ENCODE measurements at places on chromosomes 4 and X. TPM values are rescaled to one million over a fixed set of nuclear protein-coding genes. Genes with fewer than 3 reads are reported as not detected.

GRCh38 chrX:131365766-131366165, 76.7 kb upstream of the IGSF1 start:
- no peak overlapping the region for H3K27ac ChIP-seq
- no peaks in the 10 kb centered on the region for H3K36me3 ChIP-seq
- no peaks in the 10 kb centered on the region for H3K27me3 ChIP-seq
- H3K4me1 ChIP-seq = no peaks in the 10 kb centered on the region
- no peak overlapping the region for H3K4me3 ChIP-seq
- DNase-seq = no peak

DNA sequence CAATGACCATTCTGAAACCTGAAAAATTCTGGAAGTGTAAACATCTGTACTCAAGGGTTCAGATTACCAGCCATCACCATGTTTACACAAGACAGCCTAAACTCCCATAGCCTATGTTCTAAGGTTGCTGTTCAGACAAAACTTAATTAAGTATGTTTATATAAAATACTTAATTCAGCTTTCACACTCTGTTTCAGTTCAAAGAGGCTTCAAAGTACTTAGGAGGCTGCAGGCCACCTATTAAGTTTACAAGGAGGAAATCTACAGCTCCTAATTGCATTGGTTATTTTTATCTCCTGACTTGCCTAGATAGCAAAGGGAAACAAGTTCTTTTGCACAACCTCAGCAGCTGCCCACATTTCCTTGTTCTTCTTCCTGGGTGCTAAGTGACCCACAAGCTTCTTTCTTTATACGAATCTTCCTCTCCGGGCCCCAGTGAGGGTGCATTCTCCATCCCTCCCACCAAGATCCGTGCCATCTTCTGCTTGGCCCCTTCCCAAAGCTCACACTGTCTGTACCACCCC, 2.0 kb downstream of the GAK start:
- H3K27me3 ChIP-seq = no peaks in the 10 kb centered on the region
- H3K4me3 ChIP-seq = no peak overlapping the region
- H3K4me1 ChIP-seq = peaks cover 29% of the 10 kb centered on the region

GRCh38 chrX:37867536-37868153, 20.3 kb upstream of the DYNLT3 start:
- no peak for DNase-seq
- no peaks in the 10 kb centered on the region for H3K4me1 ChIP-seq
- no peak overlapping the region for H3K4me3 ChIP-seq
- no peaks in the 10 kb centered on the region for H3K27me3 ChIP-seq

- H3K4me1 ChIP-seq = no peaks in the 10 kb centered on the region
- H3K27ac ChIP-seq = no peak overlapping the region
- DNase-seq = no peak
These were observed 90.4 kb upstream of the CITED1 start for GRCh38 chrX:72396117-72396516.

DNA sequence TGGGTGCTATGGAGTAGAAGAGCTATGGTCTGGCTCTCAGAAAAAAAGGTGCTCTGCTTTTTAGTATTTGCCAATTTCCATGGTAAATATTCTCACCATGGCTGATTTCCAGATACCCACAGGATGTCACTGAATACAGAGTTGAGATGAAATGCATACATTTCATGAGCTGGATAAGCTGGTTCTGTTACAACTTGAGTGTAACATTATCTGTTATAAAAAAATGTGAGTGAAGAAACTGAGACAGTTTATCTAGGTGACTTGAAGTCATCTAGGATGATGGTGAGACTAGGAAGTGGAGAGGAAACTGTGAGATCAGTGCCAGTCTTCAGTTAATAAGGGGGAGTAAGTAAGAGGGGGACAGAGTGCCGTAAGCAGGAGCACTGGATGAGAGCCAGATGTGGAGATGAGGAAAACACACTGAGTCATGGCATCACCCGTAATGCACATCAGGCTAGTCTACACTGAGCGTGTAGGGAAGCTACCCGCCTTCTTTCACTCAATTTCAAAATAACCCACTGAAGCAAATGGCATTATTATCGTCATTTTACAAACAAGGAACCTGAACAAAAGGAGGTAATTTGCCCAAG, 5.0 kb downstream of the HPSE start:
- DNase-seq = no peak
- H3K36me3 ChIP-seq = no peaks in the 10 kb centered on the region
- no peak overlapping the region for H3K4me3 ChIP-seq
- no peaks in the 10 kb centered on the region for H3K27me3 ChIP-seq

DNA sequence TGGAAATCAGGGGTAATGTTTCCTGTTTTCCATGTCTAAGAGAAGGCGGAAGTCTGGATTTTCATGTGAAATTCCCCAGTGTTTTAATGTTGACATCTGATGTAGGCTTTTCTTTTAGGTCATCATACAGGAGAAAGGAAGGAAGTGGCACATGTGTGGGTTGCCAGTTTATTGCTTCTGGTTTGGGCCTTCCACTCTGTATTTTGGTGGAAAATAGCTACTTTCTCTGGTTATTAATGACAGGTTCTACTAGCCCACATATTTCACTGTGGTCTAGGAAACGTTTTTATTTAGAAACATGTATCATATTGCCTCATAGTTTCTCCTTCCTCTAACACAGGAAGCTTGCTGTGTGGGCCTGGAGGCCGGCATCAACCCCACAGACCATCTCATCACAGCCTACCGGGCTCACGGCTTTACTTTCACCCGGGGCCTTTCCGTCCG, 7.2 kb downstream of the PDHA1 start:
- no peak for DNase-seq
- no peaks in the 10 kb centered on the region for H3K27me3 ChIP-seq
- no peak overlapping the region for H3K27ac ChIP-seq
- H3K4me1 ChIP-seq = peaks cover 15% of the 10 kb centered on the region

DNA sequence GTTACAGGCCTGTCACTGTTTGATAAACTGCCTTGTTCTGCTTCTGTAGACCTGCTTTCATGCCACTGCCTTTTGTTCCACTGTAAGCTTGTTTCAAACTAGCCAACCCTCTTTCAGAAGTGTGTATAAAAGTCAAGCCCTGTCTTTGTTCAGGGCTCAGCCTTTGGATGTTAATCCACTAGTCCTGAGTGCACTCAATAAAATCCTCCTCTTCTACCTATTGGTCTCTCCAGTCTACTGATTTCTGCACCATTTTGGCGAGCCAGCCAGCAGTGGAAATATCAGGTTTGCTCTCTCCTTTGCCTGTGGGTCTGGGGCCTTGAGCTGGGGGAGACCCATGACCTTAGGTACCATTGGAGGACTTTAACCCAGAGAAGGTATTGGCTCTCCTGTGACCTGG, 901.6 kb upstream of the NDST4 start:
- H3K4me1 ChIP-seq = no peaks in the 10 kb centered on the region
- H3K4me3 ChIP-seq = peak overlapping the region; percentile 29
- DNase-seq = no peak
- H3K27me3 ChIP-seq = no peaks in the 10 kb centered on the region

- no peaks in the 10 kb centered on the region for H3K27me3 ChIP-seq
- no peak overlapping the region for H3K27ac ChIP-seq
- no peak for DNase-seq
- no peaks in the 10 kb centered on the region for H3K36me3 ChIP-seq
- H3K4me1 ChIP-seq = no peaks in the 10 kb centered on the region
These were observed 1207.4 kb downstream of the ADGRL3 start for GRCh38 chr4:62407534-62407933.

DNA sequence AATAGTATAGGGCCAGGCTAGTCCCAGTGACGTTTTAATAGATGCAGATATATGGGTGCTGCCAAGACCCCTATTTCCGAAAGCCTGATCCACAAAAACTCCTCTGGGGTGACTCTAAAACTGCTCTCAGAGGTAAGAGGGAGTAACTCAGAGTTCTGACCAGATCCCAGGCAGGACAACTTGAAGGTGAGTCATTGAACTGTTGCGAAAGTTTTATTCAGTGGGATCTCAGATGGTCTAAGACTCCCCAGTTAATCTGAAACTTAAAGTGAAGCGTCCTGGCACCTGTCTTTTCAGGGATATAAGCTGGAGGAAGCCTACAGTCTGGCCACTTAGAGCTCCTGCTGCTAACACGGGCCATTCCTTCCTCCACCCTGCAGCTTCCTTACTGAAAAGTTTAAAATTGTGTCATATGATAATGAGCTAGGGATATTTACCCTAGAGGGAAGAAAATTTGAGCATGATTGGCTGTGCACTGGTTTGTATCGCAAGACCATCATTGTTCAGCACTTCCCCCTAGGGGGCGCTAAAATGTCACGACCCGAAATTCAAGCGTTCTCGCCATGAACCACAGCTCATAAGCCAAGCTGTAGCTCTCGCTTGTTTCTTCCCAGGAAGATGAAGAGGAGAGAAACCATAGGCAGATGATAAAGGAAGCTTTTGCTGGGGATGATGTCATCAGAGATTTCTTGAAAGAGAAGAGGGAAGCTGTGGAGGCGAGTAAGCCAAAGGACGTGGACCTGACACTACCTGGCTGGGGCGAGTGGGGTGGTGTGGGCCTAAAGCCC, 19.5 kb downstream of the UTP14A start:
- H3K4me1 ChIP-seq = no peaks in the 10 kb centered on the region
- H3K36me3 ChIP-seq = peaks cover 4% of the 10 kb centered on the region
- no peaks in the 10 kb centered on the region for H3K27me3 ChIP-seq
- no peak overlapping the region for H3K4me3 ChIP-seq

DNA sequence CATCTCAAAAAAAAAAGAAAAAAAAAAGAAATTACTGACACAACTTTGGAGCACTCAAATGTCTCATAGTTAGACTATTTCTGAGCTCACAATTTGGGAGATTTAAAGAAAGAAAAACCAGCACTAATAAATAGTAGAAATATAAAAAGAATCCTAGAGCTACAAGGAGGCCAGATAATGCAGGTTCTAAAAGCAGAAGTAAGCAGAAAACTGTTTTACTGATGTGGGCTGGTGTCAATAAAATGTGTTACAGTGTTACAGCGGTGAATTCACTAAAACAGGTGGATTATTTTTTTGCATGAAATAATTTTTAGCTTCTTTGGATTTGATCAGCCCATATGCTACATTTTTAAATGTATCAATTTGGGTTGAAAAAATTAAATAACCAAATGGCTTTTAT, 375.9 kb downstream of the GPM6A start:
- no peak for DNase-seq
- H3K27ac ChIP-seq = no peak overlapping the region
- H3K36me3 ChIP-seq = no peaks in the 10 kb centered on the region
- H3K27me3 ChIP-seq = no peaks in the 10 kb centered on the region
- no peak overlapping the region for H3K4me3 ChIP-seq

DNA sequence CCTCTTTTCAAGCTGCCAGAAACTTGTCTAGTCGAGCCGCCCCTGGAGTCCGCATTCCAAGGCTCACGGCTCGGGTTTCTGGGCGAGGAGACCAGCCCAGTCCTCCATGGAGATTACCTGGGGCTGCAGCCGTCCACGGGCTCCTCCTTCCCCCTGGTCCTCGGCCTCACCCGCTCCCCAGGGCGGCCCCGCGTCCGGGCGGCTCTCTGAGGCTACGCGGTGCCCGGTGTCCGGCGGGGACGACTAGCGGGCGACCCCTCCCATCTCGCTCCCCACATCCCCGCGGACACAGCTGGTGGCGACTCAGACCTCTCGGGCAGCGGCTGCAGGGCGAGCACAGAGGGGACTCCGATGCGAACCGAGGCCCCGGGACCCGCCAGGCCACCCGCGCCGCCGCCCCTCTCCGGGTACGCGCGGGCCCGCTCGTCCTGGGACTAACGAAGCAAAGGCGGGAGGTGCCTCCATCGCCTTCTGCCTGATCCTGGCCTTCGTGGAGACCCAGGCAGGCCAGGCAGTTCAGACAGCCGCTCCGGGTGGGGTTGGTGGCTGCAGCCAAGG, 159.4 kb downstream of the TRAM1L1 start:
- DNase-seq = peak; percentile 35
- no peaks in the 10 kb centered on the region for H3K36me3 ChIP-seq
- H3K4me1 ChIP-seq = peaks cover 4% of the 10 kb centered on the region
- H3K27ac ChIP-seq = no peak overlapping the region
- H3K27me3 ChIP-seq = no peaks in the 10 kb centered on the region
- no peak overlapping the region for H3K4me3 ChIP-seq

DNA sequence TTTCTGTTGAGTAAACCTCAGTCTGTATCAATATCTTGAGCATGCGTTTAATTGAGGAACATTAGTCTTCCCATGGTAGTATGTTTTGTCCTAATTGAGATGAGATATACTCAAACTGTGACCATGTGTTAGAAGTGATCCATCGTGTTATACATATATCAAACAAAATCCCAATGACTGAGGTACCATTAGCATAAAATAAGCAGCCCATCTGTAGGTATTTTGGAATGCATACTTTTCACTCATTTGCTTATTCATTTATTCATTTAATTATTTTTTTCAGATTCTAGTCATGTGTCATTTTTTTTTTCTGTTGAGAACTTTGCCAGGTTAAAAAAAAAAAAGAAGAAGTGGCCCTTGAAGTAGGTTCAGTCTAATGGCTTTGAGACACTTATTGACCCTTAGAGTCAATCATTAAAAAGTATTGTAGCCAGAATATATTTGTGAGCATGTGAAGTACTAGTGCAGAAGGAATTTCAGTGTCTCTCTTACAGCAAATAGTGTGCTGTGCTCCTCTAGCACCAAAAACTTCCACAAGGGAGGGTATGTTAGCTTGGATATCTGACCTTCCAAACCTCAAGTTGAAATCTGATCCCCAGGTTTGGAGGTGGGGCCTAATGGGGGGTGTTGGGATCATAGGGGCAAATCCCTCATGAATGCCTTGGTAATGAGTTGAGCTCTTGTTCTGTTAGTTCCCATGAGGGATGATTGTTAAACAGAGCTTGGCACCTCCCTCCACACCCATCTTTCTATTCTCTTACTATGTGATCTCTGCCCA, 130.8 kb upstream of the NPY2R start:
- no peak overlapping the region for H3K27ac ChIP-seq
- DNase-seq = no peak
- no peaks in the 10 kb centered on the region for H3K4me1 ChIP-seq
- no peaks in the 10 kb centered on the region for H3K27me3 ChIP-seq

DNA sequence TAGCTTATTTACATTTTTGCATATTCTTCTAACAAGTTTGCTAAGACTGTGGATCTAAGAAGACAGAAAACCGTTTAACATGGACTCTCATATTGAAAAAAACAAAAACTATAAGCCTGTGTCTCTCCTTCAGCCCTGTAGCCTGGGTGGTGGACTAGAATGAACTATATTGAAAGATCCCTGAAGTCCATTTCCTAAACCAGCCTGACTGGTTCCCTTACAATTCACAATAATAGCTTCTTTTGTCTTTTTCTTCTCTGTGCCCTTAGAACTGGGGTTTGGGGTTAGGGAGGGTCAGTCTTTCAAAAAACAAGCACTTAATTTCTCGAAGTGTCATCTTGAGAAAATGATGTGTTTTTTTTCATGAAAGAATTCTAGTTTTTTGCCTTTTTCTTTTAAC, 59.0 kb downstream of the GSTCD start:
- H3K27ac ChIP-seq = no peak overlapping the region
- no peaks in the 10 kb centered on the region for H3K4me1 ChIP-seq
- no peaks in the 10 kb centered on the region for H3K36me3 ChIP-seq
- no peaks in the 10 kb centered on the region for H3K27me3 ChIP-seq
- H3K4me3 ChIP-seq = no peak overlapping the region

Gene GPR119
- not detected for total RNA-seq

Gene NPNT
- total RNA-seq = 4.4 TPM

Gene NHS
- 0.17 TPM for total RNA-seq

All from liver (tissue), 10 donors.